Ovary (tissue), 10 donors: ENCODE measurements at places on chromosomes 7 and 10.

- DNase-seq, result no peak
Measured at GRCh38 chr7:22358820-22359697, 2.1 kb upstream of the RAPGEF5 start.

DNA sequence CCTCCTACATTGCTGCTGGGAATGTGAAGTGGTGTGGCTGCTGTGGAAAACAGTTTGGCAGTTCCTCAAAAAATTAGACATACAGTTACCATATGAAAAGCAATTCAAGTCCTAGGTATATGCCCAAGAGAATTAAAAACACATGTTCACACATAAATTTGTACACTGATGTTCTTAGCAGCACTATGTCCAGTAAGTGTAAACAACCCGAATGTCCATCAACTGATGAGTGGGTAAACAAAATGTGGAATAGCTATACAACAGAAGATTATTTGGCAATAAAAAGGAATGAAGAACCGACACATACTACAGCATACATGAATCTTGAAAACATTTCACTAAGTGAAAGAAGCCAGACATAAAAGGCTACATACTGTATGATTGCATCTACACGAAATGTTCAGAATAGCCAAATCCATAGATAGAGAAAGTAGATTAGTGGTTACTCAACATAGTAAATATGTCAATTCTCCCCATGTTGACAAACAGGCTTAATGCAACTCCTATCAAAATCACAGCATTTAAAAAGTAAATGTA, 17.2 kb downstream of the CEP41 start:
- DNase-seq, result no peak

DNA sequence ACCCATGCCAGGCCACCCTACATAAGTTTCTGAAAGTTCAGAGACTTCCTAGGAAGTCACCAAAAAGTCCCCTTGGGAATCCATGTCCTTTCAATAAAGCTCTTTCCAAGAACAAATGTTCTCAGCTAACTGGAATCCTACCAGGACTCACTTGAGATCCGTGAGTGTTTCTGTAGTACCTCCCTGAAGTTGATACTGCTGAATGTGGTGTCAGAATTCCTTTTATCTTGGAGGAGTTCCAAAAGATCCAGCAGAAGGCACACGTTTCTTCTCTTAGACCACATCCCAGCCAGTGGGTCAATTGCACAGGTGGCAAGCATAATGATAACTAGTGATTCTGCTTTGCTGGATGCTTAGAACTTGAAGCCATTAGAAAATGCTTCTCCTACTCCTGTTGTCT, 689.7 kb upstream of the IGFBP3 start:
- DNase-seq, result no peak

DNA sequence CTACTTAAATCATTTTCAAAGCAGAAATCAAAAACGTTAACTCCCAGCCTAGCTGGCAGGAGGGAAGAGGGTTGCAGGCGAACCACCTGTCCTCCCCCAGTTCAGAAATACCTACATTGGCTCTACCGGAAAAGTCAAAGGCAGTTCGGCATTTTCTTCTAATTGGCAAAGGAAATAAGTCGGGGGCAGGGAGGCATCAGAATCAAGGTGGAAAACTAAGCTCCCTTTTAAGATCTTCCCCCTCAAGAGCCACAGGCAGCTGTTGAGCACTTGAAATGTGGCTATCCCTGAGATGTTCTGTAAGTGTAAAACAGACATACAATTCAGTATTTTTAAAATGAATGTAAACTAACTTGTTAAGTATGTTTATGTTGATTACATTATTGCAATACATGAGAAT, 957 bp upstream of the ELMO1 start:
- DNase-seq, result no peak

- DNase-seq, result no peak
Measured at GRCh38 chr7:134991469-134992339, 5.4 kb downstream of the AGBL3 start.

GRCh38 chr10:52031771-52032170, 282.3 kb upstream of the DKK1 start:
- no peak for DNase-seq

DNA sequence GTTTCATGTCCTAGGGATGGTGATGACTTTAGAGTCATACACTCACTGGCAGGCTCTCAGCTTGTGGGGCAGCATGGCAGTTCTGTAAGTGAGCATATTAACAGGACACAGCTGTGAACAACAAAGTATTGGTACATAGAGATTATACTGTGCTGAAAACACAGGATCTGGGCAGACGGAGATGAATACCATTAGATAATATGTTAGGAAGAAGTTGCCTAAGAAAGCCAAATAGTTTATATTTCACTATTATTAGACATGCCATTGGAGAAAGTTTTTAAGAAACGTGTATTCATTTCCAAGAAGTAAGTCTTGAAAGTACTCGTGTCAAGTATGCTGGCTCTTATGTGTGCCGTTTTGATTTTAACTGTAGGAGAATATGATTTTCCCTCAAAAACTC, 274.5 kb downstream of the INHBA start:
- no peak for DNase-seq

DNA sequence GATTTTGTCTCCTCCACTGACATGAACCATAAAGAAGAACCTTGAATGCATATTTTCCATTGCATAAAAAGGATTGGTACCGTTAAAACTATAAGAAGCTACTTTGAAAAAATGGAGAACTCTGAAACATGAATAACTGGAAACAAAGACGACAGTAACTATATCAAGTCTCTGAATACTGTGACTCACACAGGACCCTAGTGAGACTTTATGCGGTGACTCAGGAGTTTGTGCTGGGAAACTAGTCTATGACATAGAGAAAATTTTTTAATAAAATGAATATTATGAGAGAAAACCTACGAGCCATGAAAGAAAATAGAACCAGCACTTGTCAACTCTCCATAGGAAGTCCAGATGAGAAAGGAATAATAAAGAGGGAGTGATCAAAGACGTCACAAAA, 339.9 kb upstream of the ADARB2 start:
- no peak for DNase-seq

GRCh38 chr7:24368161-24368560, 84.2 kb downstream of the NPY start:
- no peak for DNase-seq

- no peak for DNase-seq
Measured at GRCh38 chr10:29067161-29067560, 221.7 kb upstream of the LYZL1 start.

DNA sequence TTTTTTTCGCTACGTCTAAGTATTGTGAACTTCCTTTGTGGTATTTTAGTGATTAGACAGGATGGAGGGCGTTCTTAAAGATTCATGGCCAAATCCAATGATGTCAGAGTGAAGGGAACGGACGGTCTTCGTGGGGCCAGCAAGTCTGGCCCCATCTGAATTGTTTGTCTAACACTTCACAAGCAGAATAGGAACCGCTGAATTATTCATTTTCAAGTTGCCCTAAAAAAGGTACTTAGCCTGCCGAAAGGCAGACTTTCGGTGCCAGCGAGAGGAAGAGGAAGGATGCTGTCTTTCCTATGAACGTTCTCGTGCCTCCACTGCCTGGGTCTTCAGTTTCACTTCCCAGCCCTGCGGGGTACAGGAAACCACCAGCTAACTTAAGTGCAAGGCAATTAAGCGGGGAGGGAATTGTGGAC, 145.7 kb upstream of the SH2B2 start:
- DNase-seq, result no peak

- no peak for DNase-seq
Measured at GRCh38 chr10:10865913-10866312, 151.8 kb upstream of the CELF2 start.

GRCh38 chr10:63630931-63631680, 109.9 kb downstream of the REEP3 start:
- peak; percentile 41 for DNase-seq

- DNase-seq, result no peak
Measured at GRCh38 chr7:106063024-106063423, 49.1 kb downstream of the SYPL1 start.

GRCh38 chr10:34666008-34666704, 148.9 kb downstream of the PARD3 start:
- DNase-seq, result peak; percentile 68

- no peak for DNase-seq
Measured at GRCh38 chr10:88114368-88114767, 250.9 kb downstream of the PTEN start.

DNA sequence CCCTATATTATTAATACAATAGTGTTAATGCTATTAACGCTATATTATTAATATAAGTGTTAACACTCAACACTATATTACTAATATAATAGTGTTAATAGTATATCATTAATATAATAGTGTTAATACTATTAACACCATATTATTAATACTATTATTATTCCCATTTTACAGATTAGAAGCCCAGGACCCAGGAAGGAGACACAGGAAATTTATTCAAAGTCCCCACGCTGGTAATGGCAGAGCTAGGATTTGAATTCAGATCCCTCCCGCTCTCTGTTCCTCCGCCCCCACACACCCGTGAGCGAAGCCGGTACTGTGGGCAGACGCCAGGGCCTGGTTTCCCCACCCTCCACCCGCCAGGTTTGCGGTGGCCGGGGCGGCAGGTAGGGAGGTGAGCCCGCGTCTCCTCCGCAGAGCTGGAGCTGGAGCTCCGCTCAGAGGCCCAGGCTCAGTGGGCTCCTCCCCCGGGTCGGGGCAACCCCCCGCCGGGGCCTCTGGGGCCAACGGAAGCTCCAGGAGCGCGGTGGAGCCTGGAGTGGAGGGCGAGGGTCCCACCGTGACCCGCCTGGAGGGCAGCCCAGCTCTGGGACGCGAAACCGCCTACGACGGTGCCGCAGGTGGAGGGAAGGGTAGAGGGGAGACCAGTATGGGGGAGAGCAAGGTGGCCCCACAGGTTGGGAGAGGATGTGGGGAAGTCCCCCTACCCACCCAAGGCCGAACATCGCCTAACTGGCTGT, at the start of gene TMEM225B:
TSS of gene TMEM225B (plus strand) at position 506 of the 740 bp plus-strand sequence. CDS start 6,122 bp downstream, outside the sequence.
- no peak for DNase-seq

- DNase-seq, result peak; percentile 22
Measured at GRCh38 chr7:26151953-26152781, at the start of gene NFE2L3. NFE2L3 (plus strand) TSS chr7:26152198; CDS start chr7:26152499, 301 bp downstream.

- DNase-seq, result no peak
Measured at GRCh38 chr10:30227481-30227880, 121.6 kb downstream of the MTPAP start.
